ENCODE measurements at places on chromosomes 2 and 18.

DNA sequence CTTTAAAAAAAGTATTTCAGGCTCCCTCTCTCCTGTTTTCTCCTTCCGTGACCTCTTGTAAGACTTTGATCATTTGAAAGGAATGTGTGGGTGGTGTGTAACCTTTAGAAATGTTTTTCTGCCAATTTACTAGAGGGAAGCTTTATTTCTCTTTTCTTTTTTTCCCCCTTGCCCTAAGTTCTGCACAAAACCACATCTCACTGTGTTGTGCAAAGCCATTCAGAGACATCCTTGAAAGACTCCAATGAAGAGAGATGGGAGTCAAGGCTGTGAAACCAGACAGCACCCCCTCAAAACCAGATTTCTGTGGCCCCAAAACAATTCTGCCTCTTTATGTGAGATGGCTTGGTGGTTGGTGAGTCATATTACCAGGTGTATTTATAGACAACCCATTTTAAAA, 184.6 kb upstream of the ERBB4 start:
- DNase-seq, result peak; percentile 71

DNA sequence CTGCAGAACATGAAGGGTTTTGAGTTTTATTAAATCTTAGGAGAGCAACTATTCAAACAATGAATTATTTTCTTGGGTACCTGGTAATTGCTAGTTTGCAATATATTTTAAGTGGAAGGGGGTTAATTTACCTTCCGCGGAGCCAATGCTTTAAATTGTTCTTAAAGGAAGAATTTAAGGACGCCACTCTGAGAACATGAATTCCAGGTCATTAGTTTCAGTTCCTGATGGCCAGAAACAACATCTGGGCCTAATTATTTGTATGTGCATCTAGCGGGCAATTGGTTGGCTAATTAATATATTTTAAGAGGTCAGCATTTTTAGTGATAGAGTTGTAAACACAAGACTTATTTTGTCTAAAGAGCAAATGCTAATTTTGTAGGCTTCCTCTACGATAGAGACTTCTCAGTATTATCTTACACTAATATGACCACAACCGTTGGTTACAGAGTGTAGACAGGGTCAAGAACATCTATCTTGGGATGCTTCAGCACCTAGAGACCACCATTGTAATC, 40.8 kb downstream of the CCBE1 start:
- no peak for DNase-seq

- no peak for DNase-seq
Observed at GRCh38 chr2:238952261-238952919, 104.5 kb downstream of the TWIST2 start.

- no peak for DNase-seq
Observed at GRCh38 chr2:96409081-96409819, 73.7 kb downstream of the NCAPH start.

DNA sequence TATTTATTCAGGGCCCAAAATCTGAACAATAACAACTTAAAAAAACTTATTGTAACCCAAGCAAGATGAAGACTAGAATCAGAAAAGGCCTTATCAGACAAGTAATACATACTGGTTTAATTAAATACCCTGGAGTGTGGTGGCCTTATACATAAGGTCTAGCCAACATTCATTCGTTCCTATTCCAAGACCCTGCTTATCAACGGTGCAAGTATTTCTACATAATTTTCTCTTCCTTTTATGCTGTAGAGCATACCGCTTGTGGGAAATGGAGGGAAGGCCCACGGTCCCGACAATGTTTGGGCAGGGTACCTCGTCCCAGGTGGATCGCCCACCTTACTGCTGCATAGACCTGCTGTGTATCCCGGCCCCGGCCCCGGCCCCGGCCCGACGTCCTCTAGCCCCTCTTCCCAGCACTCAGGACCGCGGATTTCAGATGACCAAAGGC, 708 bp downstream of the ZNF24 start:
- peak; percentile 9 for DNase-seq

DNA sequence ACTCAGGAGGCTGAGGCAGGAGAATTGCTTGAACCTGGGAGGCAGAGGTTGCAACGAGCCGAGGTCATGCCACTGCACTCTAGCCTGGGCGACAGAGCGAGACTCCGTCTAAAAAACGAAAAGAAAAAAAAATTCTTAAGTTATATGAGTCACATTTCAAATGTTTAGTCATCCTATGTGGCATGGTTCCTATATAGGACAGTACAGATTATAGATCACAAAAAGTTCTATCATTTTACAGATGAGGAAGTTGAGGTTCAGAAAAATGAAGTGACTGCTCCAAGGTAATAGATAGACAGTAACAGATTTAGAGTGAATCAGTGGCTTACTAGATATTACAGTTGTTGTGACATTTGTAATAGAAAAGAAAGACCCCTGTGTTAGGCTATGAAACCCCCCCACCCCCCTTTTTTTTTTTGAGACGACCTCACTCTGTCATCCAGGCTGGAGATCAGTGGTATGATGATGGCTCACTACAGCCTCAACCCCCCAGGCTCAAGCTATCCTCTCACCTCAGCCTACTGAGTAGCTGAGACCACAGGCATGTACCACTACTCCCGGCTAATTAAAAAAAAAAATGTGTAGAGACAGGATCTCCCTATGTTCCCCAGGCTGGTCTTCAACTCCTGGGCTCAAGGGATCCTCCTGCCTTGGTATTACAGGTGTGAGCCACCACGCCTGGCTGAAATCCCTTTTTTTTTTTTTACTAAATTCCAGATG, 22.7 kb downstream of the PTPN4 start:
- peak; percentile 8 for DNase-seq

DNA sequence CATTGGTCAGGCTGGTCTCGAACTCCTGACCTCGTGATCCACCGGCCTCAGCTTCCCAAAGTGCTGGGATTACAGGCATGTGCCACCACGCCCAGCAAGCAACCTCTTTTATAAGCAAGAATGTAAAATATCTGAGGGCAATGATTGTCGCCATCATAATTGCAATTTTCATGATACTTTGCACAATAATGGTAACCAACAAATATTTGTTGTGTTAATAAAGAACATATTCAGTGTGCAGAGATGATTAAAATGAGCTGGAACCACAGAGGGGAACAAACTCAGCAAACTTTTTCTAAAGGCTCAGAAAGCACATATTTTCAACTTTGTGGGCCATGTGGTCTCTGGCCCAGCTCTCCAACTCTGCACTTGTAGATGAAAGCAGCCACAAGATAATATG, 115.2 kb upstream of the SIX2 start:
- DNase-seq, result no peak

DNA sequence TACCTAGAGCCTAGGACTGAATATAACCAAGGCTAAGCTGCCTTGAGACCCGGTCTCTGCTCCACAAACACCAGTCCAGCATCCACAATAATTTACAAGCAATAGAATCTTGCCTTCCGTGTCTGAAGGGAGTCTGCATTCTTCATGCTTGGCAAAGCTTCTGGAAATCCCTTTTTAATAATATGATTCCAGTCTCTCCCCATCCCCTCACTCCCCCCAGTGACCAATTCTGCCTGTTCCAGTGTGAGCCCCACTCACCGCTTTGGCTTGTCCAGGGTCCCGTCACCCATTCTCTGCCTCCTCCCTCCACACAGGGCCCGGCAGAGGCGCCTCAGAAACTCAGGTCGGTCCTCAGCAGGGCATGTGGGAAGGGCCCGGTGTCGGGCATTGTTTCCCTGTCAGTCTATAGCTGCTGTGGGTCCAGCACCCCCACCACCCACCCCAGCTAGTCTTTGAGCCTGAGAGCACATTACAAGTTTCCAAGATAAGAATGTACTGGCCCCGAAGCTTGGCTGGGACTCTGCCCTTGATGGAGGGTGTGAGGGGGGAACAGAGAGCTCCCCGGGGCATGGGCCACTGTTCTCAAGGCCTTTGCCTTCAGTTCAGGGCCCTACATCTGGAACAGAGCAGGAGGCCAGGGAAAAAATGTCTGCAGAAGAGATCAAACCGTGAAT, 129.7 kb upstream of the MYCN start:
- no peak for DNase-seq

DNA sequence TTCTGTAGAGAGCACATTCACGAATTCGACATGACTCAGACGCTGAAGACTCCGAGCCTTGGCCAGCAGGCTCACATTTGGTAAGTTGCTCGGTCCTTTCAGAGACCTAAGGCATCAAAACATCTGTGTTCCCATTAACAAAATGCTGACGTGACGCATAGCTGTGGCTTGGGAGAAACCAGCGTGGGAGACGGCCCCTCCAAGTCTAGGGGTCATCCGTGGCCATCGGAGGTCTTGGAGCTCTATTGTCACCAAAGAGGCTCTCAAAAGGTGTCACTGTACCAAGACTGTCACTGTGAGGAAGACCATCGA, 14.9 kb downstream of the FBLN7 start:
- no peak for DNase-seq

DNA sequence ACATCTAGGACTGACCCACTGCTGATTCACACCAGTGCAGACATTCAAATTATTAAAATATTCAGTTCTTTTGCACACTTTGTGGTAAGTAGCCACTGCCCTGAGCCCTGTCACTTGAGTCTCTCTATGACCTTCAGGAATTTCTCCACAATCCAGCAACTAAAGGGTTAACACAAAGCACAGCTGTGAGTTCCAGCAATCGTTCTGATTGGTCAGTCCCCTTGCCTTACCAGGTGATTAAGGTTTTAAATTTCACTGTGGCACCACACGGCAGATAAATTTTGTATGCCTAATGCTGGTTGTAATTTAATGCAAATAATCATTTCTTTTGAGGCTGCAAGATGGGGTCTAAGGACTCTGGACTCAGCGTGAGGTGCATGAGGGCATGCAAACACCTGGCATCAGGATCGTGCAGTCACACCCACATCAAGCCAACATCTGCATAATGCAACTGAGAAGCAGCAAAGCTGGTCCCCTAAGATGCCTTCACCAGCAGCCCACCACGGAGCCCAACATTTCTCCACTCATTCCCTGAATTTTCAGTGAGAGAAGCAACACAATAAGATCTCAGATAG, 36.6 kb downstream of the SLC14A1 start:
- no peak for DNase-seq

DNA sequence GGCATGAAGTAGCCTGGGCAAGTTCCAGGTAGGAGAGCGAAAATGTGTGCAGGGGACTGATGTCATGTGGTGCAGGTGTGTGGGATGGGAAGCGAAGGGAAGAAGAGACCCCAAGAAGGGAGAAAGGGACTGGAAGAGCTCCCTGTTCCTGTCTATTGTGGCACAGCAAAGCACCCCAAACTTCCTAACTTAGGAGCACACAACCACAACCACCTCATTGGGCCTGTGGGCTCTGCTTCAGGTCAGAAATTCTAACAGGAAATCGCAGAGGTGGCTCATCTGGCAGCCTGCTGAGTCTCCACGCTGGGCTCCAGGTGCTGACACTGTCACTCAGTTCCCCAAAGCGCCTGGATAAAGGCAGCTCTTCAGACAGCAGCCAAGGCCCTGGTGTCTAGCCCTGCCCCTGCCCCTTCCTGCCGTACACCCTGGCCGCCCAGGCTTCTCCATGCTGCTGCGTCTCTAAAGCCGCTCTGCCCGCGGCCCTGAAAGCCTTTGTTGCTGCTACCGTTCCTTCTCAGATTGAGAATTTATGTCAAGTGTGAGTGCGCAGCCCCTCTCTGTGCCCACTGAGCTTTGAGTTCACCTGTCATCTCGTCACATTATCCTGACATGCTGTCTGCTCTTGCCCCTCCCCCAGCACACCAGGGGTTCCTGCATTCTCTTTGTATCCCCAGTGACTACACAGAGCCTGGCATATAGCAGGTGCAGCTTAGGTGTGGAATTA, 140.2 kb upstream of the BCL2L11 start:
- DNase-seq, result no peak

DNA sequence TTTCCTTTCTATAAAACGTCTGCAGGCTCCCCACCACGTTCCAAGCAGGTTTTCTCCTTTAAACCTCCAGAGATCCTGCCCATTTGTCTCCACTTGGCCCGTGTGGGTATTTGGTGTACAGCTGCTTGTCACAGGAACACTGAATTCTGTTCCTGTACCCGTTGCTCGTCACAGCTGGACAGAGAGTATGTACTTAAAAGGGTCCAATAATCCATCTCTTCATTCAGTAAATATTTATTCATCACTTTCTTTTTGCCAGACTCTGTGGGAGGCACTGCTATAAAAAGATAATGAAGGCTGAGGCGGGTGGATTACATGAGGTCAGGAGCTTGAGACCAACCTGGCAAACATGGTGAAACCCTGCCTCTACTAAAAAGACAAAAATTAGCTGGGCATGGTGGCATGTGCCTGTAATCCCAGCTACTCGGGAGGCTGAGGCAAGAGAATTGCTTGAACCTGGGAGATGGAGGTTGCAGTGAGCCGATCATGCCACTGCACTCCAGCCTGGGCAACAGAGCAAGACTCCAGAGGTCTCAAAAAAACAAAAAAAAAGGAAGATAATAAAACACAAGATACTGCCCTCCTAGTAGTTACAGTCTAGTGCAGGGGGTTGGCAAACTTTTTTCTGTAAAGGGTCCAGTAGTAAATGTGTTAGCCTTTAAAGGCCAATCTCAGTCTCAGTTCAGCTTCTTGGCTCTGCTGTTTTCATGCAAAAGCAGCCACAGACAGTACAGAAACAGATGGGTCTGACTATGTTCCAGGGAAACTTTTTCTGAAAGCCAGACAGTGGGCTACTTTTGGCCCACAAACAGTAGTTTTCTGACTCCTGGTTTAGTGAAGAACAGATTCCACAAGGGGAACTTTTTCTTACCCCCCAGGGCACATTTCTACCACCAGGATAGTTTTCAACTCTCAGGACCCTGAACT, 309.9 kb upstream of the RAB12 start:
- no peak for DNase-seq

DNA sequence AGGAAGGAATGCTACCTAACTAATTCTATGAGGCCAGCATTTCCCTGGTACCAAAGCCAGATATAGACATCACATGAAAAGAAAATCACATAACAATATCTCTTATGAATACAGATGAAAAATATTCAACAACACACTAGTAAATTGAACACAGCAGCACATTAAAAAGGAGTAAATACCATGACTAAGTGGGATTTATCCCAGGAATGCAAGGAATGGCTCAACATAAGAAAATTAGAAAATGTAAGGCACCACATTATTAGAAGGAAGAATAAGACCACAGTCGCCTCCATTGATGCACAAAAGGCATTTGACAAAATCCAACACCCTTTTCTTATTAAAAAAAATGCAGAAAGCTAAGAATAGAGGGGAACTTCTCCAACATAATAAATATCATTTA, 133.9 kb downstream of the TTC32 start:
- DNase-seq, result no peak

GRCh38 chr2:46378616-46379015, 81.4 kb downstream of the EPAS1 start:
- DNase-seq, result no peak

All from choroid plexus epithelial cell (primary cell).